ENCODE measurements at places on chromosomes 4 and X.
A peak's percentile ranks its signal among the peaks of the same experiment; 100 is the strongest.

- no peak for DNase-seq
These were observed 313.0 kb downstream of the AFF2 start for GRCh38 chrX:148813422-148813821.

DNA sequence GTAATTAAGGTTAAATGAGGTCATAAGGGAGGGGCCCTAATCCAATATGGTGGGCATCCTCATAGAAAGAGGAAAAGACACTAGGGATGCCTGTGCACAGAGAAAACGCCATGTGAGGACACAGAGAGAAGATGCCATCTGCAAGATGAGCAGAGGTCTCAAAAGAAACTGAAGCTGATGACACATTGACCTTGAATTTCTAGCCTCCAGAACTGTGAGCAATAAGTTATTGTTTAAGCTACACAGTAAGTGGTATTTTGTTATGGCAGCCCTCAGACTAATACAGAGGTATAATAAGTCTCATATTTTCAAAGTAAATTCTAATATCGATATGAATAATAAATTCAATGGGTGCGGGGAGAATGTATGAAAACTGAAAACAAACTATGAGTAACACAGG, 169.9 kb downstream of the UGT8 start:
- no peak for DNase-seq

DNA sequence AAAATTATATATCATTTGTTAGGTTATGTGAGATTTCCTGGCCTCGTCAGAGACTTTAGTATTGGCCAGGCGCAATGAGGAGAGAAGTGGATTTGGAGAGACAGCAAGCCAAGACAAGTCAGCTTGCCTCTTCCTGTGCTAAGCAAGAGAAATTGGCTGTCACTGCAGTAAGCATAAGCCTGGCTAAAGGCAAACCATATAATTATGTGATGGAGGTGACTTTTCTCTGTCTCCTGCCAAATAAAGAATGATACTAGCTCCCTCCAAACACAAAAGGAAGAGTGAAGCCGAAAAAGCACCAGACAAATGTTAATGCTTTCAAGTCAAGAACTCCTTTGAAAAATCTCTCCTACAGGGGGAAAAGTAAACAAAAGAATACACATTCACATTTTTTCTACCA, 2246.0 kb downstream of the ARAP2 start:
- no peak for DNase-seq

- no peak for DNase-seq
These were observed 47.7 kb upstream of the CXCL8 start for GRCh38 chr4:73692701-73693100.

- DNase-seq = no peak
These were observed 20.3 kb upstream of the SMPX start for GRCh38 chrX:21778236-21778635.

DNA sequence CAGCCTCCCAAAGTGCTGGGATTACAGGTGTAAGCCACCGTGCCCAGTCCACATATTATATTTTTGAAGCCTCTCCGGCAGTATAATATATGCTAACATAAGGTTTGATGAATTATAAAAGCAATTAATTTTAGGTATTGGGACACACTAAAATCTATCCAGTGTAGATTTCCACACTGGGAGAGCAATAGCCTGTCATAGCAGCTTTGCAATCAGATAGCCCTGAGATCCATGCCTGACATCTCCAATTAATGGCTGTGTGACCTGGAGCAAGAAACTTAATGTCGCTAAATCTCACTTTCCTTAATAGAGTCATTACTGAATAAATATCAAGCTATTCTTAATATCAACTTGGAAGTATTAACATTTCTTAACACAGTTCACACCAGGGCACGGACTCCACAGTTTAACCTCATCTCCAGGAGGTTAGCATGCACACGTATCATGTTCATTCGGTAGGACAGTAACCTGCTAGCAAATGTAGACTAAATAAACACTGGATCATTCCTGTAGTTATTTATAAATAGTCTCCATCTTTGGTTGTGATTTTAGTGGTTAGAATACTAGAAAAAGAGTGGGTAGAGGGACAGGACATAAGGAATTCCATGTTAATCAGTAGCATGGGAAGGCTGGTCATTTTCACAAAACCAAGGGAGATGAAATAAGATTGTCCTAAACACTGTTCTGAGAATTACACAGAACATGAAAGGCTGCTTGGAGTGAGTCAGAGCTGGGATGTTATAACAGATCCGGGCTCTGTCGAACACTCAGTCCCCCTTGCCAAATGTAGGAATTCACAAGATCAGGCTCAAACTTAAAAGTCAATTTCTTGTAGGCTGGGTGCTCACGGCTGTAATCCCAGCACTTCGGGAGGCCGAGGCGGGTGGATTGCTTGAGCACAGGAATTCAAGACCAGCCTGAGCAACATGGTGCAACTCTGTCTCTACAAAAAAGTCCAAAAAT, 254.7 kb downstream of the PALLD start:
- DNase-seq = no peak

DNA sequence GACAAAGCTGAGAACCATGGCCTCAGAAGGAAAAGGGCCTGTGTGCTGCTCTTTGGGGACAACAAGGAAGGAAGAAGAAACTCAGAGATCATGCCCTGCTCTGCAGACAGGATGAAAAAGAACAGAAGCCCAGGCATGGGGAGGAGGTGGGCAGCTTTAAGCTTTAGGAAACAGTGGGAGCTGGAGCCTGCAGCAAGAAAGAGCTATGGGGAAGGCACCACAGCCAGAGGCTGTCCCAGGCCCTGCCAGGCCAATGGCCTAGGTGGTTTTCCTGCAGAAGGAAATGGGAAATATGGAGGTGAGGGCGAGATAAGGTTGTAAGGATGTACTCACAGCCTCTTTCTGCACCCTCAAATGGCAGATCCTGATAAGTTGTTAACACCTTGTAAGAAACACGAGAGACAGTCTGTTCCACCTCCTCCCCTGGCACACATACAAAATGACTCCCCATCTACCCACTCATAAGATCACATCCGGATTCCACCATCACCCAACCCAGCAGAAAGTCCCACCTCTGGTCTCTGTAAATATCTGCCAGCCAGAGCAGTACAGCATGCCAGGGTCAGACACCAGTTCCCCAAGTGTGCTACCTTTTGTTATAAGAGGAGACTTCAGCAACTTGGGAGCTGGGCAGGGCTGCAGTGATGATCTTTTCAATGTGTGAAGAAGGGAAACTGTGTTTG, 105.2 kb downstream of the RTL5 start:
- peak; percentile 12 for DNase-seq

- DNase-seq = no peak
These were observed 167.3 kb upstream of the VEGFC start for GRCh38 chr4:176959980-176960379.

- DNase-seq = no peak
These were observed 60.4 kb downstream of the CLCN4 start for GRCh38 chrX:10217198-10217597.

DNA sequence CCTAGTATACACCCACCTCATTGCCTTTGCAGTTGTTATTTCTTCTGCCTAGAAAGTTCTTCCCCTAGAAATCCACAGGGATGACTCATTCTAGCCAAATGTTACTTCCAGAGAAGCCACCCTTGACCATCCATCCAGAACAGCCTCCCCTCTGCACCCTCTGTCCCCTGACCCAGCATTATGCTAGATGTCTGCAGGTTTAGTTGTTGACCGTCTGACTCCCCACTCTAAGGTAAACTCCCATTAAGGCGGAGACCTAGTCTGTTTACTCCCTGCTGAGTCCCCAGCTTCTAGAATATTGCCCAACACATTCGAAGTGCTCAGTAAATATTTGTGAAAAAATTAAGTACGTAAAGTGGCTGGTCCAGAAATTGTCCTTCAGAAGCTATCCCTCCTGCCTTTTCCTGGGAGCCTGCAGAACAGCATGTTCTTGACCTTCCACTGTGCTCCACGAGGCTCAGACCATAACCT, 11.0 kb downstream of the SRD5A3 start:
- DNase-seq = no peak

GRCh38 chrX:25976683-25977310, 161.3 kb upstream of the MAGEB18 start:
- no peak for DNase-seq

DNA sequence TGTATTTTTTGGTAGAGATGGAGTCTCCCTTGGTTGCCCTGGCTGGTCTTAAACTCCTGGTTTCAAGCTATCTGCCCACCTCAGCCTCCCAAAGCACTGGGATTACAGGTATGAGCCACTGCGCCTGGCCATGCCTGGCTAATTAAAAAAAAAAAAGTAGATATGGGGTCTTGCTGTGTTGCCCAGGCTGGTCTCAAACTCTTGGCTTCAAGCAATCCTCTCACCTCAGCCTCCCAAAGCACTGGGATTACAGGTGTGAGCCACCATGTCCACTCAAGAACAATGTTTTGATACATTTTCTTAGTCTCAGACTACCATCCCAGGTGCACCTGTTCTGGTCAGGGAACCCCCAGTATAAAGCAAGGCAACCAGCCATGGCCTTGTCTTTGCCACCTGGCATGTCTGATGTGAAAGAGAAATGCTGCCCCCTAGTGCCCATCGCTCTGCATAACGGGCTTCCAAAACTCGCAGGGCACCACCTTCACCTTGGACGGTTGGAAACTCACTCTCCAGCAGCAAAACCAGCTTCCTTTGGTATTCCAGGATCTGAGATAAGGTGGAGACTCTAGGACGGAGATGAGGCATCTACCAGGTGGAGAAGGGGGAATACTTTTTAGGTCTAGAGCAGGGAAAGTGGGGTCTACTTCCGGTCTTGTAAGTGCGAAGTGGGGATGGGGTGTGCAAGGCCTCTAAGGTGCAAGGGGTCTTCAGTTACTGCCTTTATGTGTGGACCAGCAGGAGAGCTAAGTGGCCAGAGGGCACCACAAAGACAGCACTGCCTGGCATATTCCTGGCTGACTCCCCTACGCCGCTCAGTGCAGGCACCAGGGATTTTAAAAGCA, 47.7 kb upstream of the AFAP1 start:
- DNase-seq = peak; percentile 71

- no peak for DNase-seq
These were observed 540.9 kb downstream of the PPP4R3C start for GRCh38 chrX:26922278-26922677.

GRCh38 chr4:39505581-39505980, 21.7 kb downstream of the UGDH start:
- DNase-seq = no peak

DNA sequence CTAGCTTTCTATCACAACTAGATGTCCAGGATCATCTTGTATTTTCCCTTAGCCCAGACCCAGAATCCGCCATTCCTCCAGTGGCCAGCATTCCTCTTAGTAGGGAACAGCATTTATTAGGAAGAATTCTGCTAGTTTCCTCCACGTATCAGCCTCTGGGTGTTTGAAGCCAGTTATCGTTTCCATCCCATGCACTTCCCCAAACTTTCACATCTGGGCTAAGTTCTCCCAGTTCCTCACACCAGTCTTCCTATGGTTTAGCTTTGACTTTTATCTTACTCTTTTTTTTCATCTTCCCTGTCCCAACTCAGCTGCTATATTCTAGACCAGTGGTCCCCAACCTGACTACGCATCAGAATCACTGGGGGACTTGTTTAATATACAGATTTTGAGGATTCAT, 53.5 kb upstream of the PRSS48 start:
- DNase-seq = no peak

DNA sequence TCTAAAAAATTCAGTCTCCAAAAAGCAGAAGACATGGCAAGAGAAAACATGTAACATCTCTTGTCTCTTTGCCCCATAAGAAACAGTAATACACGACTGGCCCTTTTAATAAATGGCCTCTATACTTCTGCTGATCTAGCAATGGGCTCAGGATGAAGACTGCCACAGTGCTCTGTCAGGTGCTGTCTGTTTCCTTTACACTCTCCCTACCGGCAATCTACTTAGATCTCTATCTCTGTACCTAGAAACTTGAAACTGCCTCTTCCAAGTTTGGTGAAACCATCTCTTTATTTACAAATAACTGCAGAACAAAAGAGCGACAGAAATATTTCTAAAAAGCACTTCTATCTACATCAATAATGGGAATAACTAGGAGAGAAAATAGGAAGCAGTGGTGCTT, 685.2 kb upstream of the INTU start:
- no peak for DNase-seq

- DNase-seq = no peak
These were observed 1184.4 kb downstream of the RPA4 start for GRCh38 chrX:98068024-98068580.

GRCh38 chr4:77989968-77990367, 67.2 kb upstream of the FRAS1 start:
- DNase-seq = no peak

GRCh38 chrX:18931972-18932371, 51.9 kb downstream of the PHKA2 start:
- DNase-seq = no peak

DNA sequence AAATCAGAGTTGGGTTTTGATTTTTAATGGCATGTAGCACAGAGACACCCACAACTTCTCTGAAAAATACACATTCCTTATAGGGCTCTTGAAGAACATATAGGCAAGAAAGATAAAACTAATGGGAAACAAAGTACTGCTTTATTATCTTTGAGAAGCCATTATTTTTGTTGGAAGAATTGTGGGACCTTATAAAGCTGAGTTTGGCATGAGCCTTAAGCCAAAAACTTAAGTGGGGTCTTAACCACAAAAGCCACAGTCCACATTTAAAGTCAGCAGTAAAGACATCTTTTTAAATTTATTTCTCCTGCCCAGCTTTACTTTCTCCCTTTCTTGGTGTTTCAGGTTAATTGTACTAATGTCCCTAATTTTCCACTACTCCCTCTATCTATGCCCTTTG, 1297.3 kb downstream of the C4orf33 start:
- DNase-seq = no peak

GRCh38 chrX:11423362-11423818, 130.2 kb downstream of the AMELX start:
- no peak for DNase-seq

GRCh38 chr4:3718462-3718861, 47.7 kb upstream of the ADRA2C start:
- DNase-seq = no peak

DNA sequence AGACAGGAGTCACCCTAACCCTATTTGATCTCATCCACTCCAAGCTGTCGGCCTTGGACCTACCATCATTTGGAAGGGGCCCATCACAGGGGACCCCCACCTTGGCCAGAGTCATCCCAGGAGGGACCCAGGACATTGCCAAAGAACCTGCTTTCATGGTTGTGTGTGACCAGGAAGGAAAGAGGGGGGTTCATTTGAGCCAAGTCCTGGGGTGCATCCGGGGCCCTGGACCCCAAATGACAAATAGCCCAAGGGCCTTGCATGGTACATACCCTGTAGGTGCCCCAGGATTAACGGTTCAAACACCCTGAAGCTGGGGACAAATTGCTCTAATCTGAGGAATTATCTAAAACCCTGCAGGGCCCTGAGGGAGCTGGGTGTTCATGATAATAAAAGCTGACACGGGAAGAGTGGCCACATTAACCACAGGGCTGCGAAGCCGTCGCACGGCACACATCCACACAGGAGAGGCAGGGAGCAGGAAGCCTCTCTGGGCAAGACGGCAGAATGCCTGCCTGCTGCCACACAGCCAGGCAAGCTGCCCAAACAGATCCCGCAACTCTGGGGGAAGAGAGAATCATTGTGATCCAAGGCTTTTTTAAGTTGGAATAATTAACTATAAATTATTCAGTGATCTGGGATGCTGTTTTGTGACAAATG, 28.2 kb upstream of the PPP2R2C start:
- DNase-seq = no peak
